Omental fat pad (tissue), 4 donors: ENCODE measurements at places on chromosomes 3 and 15.

DNA sequence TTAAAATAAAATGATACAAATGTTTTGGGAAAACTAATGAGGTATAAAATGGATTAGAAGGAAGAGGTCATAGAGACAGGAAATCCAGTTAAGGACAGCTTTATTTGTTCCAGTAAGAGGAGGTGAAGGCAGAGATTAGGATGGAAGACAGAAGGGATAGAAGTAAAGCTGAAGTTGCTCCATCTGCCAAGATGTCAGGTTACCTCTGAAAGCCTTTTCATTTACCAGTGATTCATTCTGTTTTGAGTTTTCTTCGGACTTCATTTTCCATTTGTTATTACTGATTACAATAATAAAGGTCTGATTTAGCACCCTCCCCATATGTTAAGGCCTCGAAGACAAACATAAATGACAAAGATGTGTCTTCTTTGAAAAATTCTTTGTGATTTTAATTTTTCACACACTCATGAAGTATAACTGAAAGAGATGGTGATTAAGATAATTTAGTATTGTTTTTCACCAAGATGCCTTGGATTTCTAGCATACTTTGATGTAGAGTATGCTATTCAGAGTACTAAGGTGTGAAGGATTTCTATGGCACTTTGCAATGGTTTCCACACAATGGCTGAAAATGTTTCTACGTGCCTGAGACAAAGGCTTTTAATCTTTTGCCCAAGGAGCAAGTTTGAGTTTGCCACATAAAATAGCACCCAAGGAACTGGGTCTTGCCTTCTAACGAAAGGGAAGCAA is 75.4 kb upstream of the PLAAT1 start:
- DNase-seq = no peak

- DNase-seq = no peak
Measured at GRCh38 chr3:113897373-113897777, 50.4 kb upstream of the ZDHHC23 start.

GRCh38 chr3:152973575-152973974 is 138.6 kb downstream of the P2RY1 start:
- DNase-seq = no peak

- no peak for DNase-seq
Measured at GRCh38 chr3:61805510-61806080, 244.2 kb downstream of the PTPRG start.

- no peak for DNase-seq
Measured at GRCh38 chr3:136750897-136751315, 1.3 kb downstream of the STAG1 start.

DNA sequence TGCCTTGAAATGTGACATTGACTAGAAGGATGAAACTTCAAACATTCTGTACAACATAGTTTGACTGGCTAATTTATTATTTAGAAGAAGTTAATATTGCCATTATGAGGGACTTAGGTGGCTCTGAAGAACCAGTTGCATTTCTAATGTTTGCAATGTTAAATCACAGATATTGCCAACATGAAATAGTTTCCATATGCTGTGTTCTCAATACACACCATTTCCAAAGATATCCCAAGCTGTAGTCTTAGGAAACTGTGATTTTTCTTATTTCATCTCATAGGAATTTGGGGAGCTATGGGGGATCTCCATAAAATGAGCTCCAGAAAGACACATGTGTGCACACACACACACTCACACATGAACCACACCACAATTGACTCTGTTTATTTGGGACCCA is 36.3 kb downstream of the ALG1L2 start:
- no peak for DNase-seq

DNA sequence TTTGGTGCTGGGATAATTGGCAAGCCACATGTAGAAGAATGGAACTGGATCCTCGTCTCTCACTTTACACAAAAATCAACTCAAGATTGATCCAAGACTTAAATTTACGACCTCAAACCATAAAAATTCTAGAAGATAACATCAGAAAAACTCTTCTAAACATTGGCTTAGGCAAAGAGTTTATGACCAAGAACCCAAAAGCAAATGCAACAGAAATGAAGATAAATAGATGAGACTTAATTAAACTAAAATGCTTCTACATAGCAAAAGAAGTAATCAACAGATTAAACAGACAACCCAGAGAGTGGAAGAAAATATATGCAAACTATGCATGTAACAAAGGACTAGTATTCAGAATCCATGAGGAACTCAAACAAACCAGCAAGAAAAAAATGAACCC is 80.1 kb downstream of the CLDN1 start:
- DNase-seq = no peak

DNA sequence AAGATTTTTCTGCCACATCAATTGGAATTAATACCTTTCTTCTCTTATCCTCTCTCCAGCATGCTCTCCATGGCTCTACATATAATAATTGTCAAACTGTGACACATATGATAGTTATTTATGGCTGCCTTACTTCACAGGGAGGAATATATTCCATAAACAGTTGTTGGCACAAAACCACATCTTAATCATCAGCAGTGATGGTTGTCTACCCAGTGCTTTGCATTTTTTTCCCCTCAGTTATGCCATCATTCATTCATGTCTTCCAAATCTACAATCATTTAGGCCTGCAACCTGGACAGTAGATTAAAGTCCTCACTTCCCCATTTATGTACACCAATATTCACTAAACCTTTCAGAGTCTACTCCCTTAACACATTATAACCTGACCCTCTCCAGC is 107.7 kb downstream of the THRB start:
- no peak for DNase-seq

- DNase-seq = no peak
Measured at GRCh38 chr3:125165189-125165947, 47.2 kb downstream of the SLC12A8 start.

GRCh38 chr15:66868918-66869317 is 166.9 kb downstream of the SMAD6 start:
- DNase-seq = no peak

- DNase-seq = no peak
Measured at GRCh38 chr15:36398212-36398611, 181.2 kb upstream of the CDIN1 start.

DNA sequence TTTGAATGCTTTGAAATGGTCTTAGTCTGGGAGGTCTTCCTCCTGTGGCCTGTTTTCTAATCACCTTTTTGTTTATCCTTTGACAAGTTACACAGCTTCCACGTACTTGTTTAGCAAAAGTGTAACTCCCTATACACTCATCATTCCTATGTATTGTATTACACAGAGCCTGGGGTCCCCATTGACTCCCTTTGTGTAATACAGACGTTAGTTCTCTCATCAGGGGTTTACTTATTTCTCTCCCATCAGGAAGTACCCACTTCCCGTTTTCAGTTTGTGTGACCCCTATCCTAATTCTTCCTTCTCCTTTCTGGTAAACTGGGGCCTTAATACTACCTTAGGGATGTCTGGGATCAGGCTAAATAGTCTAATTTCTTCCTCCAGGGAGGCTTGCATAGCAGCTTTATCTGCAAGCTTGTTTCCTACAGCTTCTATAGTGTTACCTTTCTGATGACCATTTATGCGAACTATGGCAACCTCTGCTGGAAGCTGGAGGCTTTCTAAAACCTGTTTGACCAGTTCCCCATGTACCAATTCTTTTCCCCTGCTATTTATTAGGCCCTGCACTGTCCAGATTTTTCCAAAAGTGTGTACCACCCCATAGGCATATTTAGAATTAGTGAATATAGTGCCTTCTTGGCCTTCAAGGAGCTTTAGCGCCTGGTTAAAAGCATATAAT is 22.4 kb downstream of the ARL8B start:
- DNase-seq = no peak

GRCh38 chr3:128071771-128072453 is 19.7 kb downstream of the SEC61A1 start:
- no peak for DNase-seq

- DNase-seq = no peak
Measured at GRCh38 chr3:153438271-153438670, 276.2 kb downstream of the RAP2B start.

DNA sequence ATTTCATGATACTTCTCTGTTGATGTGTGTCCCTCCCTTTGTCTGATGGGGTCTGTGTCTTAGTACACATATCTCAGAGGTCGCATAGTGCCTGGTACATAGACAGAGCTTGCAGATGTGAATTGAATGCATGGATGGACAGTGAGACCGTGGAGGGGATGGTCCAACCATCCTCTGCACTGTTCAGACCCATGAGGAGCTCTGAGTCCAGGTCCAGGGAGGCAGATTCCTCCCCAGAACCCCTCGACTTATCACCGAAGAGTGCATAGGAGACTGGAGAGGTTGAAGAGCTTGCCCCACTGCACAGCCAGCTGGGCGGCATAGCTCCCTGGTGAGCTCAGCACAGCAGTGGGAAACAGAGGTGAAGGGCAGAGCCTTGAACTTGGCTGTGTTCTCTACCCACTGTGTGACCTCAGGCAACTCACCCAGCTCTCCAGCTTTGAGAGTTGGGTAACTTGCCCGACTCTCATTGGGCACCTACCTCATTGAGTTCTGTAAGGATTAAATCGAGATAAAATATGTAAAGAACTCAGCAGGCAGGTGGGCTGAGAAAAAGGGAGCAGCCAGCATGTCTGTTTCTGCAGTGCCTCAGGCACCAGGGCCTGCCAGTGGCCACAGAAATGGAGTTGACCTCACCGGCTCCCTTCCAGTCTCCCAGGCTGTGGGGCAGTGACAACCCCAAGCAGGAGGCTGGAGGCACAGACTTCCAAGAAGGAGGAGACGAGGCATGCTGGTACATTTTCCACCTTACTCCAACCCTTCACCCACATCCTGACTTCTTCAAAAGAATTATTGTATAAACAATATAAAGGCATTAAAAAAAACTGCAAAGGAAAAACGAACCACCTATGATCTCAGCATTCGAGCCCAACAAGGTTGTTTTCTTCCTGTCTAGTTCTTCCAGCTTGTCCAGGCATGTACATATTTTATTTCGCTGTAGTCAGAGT is 54.1 kb upstream of the TFRC start:
- no peak for DNase-seq
